ENCODE measurements at places on chromosomes 5 and 9. TPM values are rescaled to one million over a fixed set of nuclear protein-coding genes. Genes with fewer than 3 reads are reported as not detected.

- DNase-seq = no peak
Observed at GRCh38 chr9:127880143-127880542, 2.7 kb upstream of the AK1 start.

GRCh38 chr5:116696366-116696765 lies 121.7 kb upstream of the SEMA6A start:
- no peak for DNase-seq

GRCh38 chr9:94904806-94905205 lies 178.3 kb downstream of the AOPEP start:
- DNase-seq = no peak

DNA sequence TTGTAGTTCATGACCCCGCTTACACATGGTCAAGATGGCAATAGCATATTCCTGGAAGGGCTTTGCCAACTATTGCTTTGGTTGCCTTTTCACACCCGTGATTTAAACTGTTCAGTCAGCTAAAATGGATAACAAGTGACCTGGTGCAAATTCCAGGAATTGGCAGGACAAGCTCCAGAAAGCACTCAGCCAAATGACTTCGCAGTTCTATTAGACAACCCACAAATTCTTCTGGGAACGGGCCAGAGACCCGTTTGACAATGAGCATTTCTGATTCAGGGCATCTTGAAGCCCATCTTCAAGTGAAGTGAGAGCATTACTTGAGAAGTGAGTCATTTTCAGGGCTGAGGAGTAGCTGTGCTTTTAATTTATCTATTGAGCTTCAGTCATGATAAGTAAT lies 165.0 kb downstream of the DROSHA start:
- DNase-seq = no peak

DNA sequence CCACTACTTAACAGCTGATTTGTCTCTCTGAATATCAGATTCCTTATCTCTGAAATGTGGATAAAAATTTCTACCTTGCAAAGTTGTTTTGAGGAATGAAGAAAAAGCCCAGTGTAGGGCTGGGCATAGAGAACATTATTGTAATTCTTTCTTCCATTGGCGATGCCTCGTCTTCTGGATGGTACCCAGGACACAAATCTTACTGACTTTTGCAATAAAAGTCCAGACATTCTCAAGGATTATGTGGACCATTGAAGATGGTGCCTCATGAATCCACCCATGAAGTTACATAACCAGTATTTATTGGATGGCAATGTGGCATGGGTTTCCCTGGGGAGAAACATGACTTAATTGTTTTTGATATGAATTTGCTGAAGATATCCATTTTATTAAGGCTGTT lies 33.1 kb downstream of the NNT start:
- DNase-seq = no peak

DNA sequence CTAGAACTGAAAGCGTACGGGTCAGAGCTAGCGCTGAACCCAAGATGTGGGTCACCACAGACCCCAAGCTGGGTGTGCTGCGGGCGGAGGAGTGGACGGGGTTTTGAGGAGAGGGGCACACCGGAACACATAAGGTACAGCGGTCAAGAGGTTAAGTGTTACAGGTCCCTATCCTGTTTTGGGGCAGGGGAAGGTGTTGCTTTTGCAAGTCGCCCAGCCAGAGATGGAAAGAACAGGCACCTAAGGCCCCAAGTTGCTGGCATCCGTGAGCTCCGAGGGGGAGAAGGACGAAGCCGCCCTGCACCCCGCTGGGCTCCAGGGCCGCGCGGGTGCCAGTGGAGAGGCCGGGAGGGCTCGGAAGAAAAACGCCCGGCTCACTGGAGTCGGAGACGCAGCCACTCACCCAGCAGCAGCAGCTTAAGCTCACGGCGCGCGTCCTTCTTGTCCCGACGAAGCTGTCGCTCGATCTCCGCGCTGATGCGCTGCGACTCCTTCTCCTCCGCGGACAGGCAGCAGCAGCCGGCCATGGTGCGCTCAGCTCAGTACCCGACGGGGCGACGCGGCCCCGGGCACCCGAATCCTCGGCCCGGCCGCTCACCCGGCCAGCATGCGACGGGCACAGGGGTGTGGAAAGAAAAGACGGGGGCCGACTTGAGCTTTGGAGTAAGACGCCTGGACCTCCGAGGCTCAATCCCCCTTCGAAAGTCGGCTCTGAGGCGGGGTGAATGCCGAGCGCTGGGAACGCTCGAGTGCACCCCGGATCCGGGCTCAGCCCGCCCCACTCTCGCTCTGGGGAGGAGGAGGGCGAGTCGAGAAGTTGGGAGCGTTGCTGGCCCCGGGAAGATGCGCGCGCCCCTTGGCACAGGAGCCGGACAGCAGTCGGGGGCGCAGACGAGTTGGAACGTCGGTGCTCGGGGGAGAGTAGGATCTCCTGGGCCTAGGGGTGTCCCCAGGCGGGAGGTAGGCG lies 572 bp downstream of the GNA14 start:
- DNase-seq = peak; percentile 85

- peak; percentile 72 for DNase-seq
Observed at GRCh38 chr5:57887851-57888621, 405.4 kb upstream of the ACTBL2 start.

The PCDHB10 gene
- 2.9 TPM for total RNA-seq

The UBE2D2 gene
- total RNA-seq = 190 TPM

The SLC25A2 gene
- 0.50 TPM for total RNA-seq

The CCDC127 gene
- 6.9 TPM for total RNA-seq

The SV2C gene
- total RNA-seq = not detected

The DMXL1 gene
- 40.6 TPM for total RNA-seq

Data from endodermal cell (in vitro differentiated cells).